ENCODE measurements at places on chromosomes 7 and 10. TPM values are rescaled to one million over a fixed set of nuclear protein-coding genes. Genes with fewer than 3 reads are reported as not detected.

Gene STEAP4
- total RNA-seq = 4.8 TPM

Gene TRIM50
- 0.44 TPM for total RNA-seq

Gene FOXI2
- 0.09 TPM for total RNA-seq

Gene FOXK1
- 10.9 TPM for total RNA-seq

Gene KCNH2
- 9.7 TPM for total RNA-seq

Gene SEMA3D
- 19.8 TPM for total RNA-seq

Gene DKK1
- total RNA-seq = 0.84 TPM

Gene CLDN3
- total RNA-seq = 0.13 TPM

Gene PRXL2A
- total RNA-seq = 77.6 TPM

Gene HTR7
- total RNA-seq = 0.18 TPM

Gene CHST12
- 5.7 TPM for total RNA-seq

Gene EPO
- total RNA-seq = not detected

Gene HOXA6
- total RNA-seq = 5.6 TPM

Gene HKDC1
- 0.04 TPM for total RNA-seq

Gene TAS2R3
- total RNA-seq = 1.5 TPM

Gene TUBB8
- total RNA-seq = 0.09 TPM

Gene HYAL4
- total RNA-seq = 0.09 TPM

Gene LEP
- total RNA-seq = not detected

Gene TUBGCP2
- 38.0 TPM for total RNA-seq

Gene NEUROG3
- total RNA-seq = not detected

Gene PALD1
- total RNA-seq = 15.9 TPM

Gene MUC12
- 0.31 TPM for total RNA-seq

DNA sequence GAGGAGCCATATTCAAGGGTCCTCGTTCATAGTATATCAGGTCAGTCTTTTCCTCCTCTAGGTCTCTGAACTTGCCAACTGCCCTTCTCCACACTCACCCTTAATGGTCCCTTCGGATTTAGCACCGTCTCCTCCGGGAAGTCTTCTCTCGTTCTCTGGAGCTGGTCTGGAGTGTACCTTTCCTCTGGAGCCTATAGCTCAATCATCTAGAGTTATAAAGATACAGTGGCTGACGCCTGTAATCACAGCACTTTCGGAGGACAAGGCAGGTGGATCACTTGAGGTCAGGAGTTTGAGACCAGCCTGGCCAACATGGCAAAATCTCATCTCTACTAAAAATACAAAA, 4.4 kb upstream of the SCD start:
- no peak for DNase-seq

GRCh38 chr7:51154201-51154600, 162.4 kb downstream of the COBL start:
- DNase-seq = no peak

GRCh38 chr7:19984231-19984632, 210.8 kb upstream of the TMEM196 start:
- DNase-seq = no peak

GRCh38 chr10:20157314-20157713, 341.1 kb downstream of the PLXDC2 start:
- no peak for DNase-seq

GRCh38 chr7:27242154-27242553, 448 bp upstream of the EVX1 start:
- no peak for DNase-seq

GRCh38 chr10:86372119-86372783, 5.7 kb upstream of the GRID1 start:
- DNase-seq = no peak

DNA sequence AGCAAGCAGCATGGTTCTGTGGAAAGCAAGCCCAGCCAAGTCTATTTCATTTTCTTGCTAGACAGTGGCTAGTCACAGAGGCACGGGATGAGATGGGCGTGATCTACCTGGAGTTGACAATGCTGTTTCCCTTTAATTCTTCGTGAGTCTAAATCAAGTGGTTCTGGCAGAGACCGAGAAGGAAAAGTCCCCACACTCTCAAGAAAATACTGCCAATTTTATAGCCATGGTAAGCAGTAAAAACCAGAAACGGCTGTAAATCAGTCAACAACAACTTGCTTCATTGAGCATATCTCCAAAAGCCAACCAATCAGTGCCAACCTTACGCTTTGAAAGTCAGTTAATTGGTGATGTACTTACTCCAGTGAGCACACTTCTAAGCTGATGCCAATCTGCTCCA, 223.4 kb downstream of the SEC23IP start:
- no peak for DNase-seq

GRCh38 chr7:134428942-134429341, 30.0 kb downstream of the AKR1B1 start:
- no peak for DNase-seq

DNA sequence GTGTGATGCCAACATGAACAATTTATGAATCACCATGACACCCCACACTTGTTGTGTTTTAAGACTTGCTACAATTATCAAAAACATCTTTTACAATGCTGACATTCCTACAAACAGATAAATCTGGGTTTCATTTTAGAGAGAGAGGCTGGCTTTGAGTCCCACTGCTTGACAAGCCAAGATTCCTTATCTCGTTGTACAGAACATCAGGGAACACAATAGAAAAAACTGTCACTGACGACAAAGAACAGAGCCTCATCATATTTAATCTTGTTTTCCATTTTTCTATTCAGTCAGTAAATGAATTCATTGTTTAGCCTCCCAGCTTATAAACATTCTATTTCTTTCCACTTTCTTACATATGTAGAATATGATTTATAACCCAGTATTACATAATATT, 461.6 kb upstream of the VSTM2A start:
- DNase-seq = no peak

- no peak for DNase-seq
Measured at GRCh38 chr10:123795196-123795780, 96.3 kb downstream of the CPXM2 start.

GRCh38 chr10:74787457-74787856, 38.9 kb upstream of the KAT6B start:
- no peak for DNase-seq

DNA sequence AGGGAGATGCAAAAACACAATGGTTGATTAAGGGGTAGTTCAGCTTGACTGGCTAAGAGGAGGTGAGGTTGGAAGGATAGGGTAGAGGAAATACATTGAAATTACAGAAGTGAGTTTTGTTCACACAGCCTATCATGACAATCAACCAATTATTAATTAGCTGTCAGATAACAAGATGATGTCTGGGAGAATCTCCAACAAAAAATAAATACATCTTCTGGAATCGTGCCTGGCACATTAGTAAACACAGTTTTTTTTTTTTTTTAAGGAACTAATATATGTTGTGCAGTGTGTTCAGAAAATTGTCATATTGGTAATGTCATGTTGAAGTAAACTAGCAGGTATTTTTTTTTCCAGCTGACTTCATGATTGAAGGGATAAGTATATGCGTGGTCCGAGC, 171.8 kb downstream of the VTI1A start:
- DNase-seq = no peak

DNA sequence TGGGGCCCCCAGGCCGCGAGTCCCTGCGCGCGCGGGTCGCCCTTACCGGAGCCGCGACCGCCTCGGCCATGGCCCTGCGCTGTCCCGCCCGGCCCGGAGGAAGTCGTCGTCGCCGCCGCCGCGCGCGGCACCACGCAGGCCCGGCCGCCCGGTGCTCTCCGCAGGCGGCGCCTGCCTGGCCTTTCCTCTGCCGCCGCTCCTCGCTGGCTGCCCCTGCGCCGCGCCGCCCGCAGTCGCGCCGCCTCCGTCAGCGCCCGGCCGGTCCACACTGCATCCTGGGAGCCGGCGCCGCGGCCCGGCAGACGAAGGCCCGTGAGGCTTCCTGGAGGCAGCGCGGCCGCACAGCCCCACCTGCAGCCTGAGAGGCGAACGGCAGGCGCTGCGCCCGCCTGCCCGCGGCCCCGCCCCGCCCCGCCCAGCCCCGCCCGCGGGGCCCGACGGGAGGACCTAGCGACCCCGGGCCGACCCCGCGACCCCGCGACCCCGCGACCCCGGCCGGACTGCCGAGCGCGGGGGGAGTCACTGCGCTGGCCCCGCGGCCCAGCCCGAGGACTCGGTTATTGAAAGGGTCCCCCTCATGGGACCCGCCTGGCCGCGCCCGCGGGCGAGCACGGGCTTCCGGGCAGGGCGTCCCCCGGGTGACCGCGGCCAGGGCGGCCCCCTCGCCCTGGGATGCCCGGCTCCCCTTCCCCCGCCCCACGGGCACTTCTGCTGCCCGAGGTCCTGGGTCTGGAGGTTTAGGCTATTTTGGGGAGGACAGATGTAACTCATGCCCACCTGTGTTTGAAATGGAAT, at the start of gene ZNF746:
ZNF746 (minus strand) TSS at position 343 of the 795 bp plus-strand sequence; CDS start at position 70, 273 bp downstream.
- DNase-seq = peak; percentile 86

DNA sequence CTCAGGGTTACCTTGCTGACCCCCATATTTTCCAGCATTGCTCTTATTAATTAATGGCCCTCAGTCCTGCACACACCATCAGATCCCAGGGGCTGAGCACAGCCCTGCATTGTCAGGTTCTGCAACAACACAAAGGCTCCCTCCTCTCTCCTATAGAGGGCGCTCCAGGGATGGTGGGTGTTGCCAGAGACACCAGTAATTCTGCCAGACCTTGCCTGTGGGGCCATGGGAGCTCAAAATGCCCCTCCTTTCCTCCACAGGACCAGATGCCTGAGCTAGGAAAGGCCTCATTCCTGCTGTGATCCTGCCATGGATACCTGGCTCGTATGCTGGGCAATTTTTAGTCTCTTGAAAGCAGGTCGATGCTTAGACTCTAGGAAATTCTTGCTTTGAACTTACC, 42.8 kb upstream of the PRSS58 start:
- DNase-seq = no peak

- DNase-seq = peak; percentile 63
Measured at GRCh38 chr10:14673189-14673861, 101.4 kb downstream of the FAM107B start.

DNA sequence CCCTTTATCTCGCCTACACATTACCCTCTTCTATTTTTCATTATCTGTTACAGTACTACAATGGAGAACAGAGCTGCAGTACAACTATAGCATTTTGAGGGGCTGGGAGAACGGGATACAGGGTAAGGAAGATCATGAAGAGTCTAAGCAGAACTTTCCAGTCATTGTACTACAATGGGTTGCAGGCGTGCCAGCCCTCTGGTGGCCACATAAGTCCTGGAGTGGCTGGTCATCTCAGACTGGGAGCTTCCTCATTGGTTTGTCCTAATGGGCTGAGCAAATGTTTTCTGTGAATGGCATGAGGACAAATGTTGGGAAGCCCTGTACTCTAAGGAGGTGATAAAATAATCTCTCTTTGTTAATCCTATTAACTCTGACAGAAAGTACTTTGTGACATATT, 33.0 kb downstream of the TMEM106B start:
- no peak for DNase-seq

- DNase-seq = no peak
Measured at GRCh38 chr7:151695951-151696541, 176.4 kb upstream of the RHEB start.

- DNase-seq = no peak
Measured at GRCh38 chr10:117262903-117263293, 22.0 kb downstream of the SLC18A2 start.

- peak; percentile 86 for DNase-seq
Measured at GRCh38 chr7:873367-874002, 2.9 kb upstream of the GET4 start.

DNA sequence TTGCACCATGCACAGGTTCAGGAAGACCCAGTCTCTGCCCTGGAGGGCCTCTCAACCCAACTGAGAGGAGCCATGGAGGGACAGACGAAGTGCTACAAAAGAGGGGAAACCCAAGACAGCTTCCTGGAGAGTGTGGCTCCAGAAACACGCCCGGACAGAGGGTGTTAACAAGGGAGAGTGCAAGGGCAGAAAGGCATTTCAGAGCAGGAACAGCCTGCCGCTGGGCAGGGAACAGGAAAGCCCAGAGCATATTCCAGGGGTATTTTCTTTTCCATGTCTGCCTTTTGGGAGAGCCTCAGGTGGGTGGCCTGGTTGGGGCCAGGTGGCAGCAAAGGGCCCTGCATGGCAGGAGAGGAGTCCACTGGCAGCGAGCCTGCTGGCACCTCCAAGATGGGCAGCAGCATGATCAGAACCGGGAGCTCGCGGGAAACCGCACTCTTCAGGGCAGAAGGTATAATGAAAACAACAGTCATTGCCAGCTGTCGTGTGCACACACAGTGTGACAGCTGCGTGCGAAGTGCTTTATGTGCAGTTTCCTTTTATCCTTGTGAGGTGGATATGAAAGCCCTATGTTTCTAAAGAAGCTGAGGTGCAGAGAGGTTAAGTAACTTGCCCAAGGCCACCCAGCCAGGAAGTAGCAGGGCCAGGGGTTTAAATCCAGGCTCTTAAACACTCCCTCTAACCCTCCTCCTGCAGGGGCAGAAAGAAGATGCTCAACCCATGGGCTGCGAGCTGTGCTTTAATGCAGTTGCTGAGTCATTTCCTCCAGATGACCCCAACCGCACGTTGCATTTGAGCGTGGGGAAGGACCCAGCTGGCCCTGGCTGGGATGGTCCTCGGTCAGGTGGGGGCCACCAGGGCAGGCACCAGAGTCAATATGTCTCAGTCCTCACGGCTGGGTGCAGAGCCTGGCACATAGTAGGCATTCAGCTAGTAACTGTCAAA, 128.6 kb downstream of the OAT start:
- DNase-seq = peak; percentile 52

DNA sequence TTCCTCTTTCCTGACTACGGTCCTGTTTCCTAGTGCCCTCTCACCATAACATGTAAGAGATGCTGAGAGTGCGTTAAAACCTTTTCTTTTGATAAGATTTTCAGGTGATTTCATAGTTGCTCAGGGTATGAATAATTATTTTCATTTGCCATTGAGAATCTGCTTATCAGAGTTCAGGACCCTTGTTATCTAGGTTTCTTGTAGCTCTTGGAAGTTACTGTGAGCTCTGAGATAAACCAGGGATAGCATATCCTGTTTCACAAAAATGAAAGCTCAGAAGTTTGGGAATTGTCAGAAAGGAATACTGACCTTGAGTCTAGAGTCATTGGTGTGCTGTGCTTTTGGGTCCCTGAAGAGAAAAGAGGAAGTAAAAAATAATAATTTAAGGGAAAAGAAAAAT, 76.8 kb upstream of the PRKG1 start:
- no peak for DNase-seq

- no peak for DNase-seq
Measured at GRCh38 chr10:48700071-48700470, 15.4 kb downstream of the WDFY4 start.

DNA sequence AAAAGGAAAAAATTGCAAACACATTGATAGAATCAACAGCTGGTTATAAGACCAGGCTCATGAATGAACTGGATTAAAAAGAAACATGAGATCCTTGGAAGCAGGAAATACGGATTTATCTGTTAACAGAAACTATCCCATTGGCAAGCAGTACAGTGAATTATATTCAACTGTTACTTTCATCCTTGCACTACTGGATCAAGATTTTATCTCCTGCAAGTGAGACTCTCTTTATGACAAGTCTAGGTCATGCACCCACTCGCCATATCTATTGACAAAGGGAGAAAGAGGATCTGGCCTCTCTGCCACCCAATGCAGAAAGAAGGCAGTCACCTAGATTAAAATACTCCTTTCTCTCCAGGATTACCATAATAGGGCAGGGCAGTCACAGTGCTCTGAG, 41.4 kb downstream of the CSTF2T start:
- peak; percentile 79 for DNase-seq

- no peak for DNase-seq
Measured at GRCh38 chr10:21230219-21230618, 295.3 kb downstream of the SKIDA1 start.

- peak; percentile 56 for DNase-seq
Measured at GRCh38 chr10:34711500-34711899, 103.6 kb downstream of the PARD3 start.

GRCh38 chr7:87057210-87057609, 2.2 kb downstream of the ELAPOR2 start:
- DNase-seq = no peak
